ENCODE measurements at places on chromosomes 11 and 22.

DNA sequence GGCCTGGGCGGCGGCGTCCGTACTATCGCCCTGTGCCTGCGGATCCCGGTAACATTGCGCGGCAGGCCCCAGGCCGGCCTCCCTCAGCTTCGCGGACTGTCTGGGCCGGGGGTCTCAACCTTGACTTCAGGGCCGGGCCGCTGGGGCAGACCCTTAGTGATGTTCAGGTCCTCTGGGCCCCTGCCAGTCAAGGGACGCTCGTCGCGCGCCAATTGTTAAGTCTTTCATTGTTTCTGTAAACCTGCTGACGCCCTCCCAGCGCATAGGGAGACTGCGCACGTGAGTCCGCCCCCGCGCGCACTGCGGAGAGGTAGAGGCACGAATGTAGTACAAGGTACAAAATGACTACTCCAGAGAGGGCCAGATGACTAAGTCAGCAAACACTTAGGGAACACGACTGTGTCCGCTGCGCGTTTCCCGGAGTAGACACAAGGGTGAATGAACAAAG, 451 bp upstream of the HDHD5 start:
- DNase-seq = no peak

GRCh38 chr11:76756341-76756741, 26.8 kb upstream of the TSKU start:
- DNase-seq = no peak

GRCh38 chr11:113906038-113906437, 1.4 kb downstream of the HTR3B start:
- no peak for DNase-seq

GRCh38 chr22:44026630-44027511, 2.8 kb downstream of the PARVB start:
- DNase-seq = no peak

GRCh38 chr11:12569499-12570425, 104.5 kb upstream of the TEAD1 start:
- DNase-seq = no peak

- no peak for DNase-seq
These were observed 12.3 kb upstream of the MPEG1 start for GRCh38 chr11:59225017-59225416.
